GM04504 (cell line): ENCODE measurements at places on chromosomes 13 and 19.

DNA sequence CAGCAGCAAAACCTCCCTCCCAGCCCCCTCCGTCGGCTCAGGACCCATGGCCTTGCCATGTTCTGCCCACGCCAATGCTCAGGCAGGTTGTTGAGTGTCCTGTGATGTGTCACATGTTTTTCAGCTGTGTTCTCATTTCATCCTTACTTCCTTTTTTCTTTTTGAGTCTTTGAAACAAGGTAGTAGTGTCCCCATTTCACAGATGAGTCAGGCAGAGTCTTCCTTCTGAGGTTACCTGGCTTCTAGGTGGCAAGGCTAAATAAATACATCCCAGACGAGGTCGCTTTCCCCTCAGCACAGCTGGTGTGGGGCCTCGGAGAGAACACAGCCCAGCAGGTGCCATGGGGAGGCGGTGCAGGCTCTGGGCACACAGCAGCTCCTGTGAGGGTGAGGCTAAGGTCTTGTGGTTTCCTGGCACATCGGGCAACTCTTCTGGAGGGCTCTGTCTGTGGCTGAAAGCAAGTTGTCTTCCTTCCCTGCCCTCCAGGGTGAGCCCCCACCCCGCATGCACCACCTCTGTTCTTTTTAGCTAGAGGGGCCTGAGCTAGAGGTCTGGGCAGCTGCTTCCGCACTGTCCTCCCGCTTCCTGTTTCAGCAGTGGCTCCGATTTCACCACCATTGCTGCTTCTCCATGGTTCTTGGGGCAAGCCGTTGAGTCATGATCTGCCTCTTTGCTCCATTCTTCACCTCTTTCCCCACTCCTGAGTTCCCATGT, 15.1 kb downstream of the PRAM1 start:
- no peak for DNase-seq

GRCh38 chr13:68173111-68173510, 943.0 kb upstream of the PCDH9 start:
- DNase-seq = no peak

GRCh38 chr19:14116525-14116917, 1.0 kb downstream of the PRKACA start:
- no peak for DNase-seq

DNA sequence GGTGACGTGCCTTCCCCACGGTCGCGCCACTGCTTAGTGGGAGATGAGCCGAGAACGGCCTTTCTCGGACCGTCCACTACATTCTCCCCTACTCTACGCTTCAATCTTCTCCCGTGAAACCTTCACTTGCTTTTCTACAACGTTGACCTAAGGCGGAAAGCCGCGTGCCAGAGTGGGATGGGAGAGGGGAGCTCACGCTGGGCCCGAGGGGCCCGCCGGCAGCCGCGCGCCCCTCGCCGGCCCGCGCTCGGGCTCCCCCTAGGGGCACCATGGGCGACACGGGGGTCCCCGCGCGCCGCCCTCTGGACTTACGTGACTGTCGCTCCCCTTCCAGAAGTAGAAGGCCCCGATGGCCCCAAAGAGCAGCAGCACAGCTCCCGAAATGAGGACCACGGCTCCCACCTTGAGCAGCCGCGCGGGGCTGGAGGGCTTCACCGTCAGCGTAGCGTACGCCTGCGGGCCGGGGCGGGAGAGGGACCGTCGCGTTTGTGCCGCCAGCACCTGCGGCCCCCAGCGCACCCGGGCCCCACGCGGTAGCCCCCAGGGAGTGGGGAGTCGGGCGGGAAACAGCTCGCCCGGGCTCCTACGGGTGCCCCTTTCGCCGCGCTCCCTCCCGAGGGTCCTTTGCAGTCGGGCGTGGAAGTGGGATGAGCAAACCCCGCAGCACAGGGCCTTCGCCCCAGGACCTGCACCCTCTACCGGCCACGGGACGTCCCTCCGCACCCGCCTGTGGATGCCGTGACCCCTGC, 727 bp downstream of the CNMD start:
- DNase-seq = no peak

DNA sequence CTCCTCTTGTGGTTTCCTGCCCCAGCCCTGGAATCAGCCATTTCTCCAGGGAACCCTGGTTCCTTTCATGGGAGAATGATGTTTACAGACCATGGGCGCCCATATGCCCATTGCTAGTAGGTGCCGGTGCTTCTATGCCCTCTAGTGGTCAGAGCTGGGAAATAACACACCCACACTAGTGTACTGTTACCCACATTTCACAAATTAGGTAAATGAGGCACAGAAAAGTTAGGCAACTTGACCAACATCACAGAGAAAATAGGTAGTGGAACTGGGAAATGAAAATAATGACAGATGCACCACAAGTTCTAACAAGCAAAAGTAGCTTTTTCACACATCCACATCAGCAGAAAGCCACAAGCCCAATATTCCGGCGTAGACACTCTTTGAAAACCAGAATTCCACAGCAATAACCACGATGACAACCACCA, 1.3 kb upstream of the CEACAM3 start:
- DNase-seq = no peak

GRCh38 chr13:110442930-110443621, 118.4 kb downstream of the RAB20 start:
- no peak for DNase-seq

DNA sequence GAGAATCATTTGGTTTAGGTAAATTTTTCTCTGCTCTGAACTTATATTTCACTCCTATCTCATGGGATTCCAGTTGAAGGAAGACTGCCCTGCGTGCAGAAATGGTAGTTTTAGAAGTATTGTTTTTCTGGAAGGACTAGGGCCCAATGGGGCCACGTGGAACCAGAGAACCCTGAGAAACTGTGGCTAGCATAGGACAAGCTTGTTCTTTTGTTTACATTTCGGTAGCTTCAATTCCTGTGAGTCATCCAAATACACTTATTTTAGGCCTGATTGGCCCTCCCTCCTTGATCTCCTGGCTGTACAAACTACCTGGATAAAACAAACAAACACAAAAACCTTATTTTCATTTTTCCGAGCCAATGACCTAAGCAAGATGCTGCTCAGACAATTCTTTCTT, 124.0 kb downstream of the ITGBL1 start:
- DNase-seq = no peak

GRCh38 chr13:101306773-101307172, 109.5 kb downstream of the NALCN start:
- DNase-seq = no peak

DNA sequence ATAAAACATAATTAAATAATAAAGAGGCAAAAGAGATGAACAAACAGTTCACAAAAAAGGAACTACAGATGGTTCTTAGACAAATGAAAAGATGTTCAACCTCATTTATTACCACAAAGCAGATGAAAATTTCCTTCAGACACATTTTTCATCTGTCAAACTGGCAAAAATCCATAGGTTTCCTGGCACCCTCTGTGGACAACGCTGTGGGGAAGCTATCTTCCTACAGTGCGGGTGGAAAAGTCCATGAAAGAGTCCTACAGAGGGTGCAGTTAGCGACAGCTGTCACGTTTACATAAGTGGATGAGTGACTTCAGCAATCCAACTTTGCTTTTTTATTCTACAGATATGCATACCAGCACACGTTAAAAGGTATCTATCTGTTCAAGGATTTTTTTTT, 30.3 kb upstream of the PDCD5 start:
- DNase-seq = no peak

- no peak for DNase-seq
These were observed 198.6 kb downstream of the TEX29 start for GRCh38 chr13:111519041-111519440.

DNA sequence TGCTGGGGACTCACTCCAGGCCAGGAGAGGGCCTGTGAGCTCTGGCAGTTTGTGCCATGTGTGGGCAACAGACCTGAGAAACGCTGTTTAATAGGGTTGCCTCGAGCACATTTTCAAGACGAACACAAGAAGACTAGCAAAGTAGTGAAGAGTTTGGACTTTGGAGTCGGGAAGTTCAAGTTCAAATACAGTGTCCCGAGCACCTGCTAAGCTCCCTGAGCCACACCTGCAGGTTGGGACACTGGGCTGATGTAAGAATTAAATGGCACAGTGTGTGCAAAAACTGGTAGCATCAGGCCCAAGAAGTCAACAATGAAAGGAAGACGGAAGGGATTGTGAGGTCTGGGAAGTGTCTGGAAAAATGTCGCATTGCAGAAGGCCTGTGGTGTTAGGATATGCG, 112.8 kb upstream of the PABPC3 start:
- DNase-seq = no peak
